ENCODE measurements at places on chromosomes 7 and 10.

GRCh38 chr10:132001238-132001972 lies 19.7 kb upstream of the BNIP3 start:
- DNase-seq, result no peak

DNA sequence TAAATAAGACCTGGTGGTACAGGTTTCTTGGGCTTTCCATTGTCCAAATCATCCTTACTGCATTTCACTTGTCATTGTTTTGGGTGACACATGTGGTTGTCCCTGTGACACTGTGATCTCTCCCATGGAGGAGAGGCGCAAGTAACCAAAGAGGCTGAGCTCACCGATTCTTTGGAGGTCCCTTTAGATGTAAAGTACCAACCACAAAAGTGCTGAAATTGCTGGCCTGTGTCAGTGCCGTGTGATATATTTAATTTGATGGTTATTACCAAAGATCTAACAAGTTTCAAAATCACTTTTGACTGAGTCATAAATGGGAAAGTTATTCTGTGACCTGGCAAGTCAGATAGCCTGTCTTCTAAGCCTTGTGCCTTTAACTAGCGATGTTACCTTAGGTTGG lies 19.4 kb downstream of the MCM10 start:
- DNase-seq, result no peak

- no peak for DNase-seq
These were observed 25.3 kb downstream of the IKZF1 start for GRCh38 chr7:50329775-50330174.

GRCh38 chr7:43443381-43443780 lies 139.5 kb upstream of the STK17A start:
- no peak for DNase-seq

- no peak for DNase-seq
These were observed 93.6 kb downstream of the HGF start for GRCh38 chr7:81676105-81676811.

GRCh38 chr7:151954866-151955820 lies 1.1 kb upstream of the GALNTL5 start:
- no peak for DNase-seq

DNA sequence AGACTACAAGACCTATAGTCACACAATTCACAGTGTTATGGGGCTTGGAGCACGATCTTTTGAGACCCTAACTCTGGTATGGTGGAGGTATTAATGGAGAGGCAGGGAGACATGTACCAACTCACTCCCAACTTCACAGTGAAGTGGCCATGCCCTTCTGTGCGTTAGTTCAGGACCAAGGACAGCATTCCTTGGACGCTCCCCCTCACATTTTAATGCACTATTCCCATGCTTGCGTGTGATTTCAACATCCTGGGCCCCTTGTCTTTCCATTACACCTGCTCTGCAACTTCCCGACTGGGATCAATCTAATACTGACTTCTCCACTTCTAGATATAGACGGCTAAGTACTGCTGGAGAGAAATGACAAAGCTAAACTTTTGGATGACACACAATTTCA lies 72.7 kb downstream of the PLCE1 start:
- no peak for DNase-seq

DNA sequence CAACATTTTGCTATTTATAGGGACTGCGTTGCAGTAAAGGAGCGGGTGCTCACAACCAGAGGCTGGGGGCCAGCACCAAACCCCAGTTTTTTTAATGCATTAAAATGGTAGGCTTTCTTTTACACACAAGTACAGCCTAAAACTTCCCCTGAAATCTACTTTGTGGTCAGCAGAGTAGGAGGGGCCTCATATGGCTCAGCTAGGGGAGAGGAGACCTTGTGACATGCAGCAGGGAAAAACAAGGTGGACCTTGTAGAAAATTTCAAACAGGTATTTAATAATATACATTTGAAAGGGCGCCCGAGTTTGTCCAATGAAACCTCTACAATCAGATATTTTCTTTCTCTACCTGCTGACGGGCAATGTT lies 1.4 kb downstream of the CCDC136 start:
- DNase-seq, result no peak

All from CMK (cell line).